A673 (cell line): ENCODE measurements at places on chromosomes 16 and 17. TPM values are rescaled to one million over a fixed set of nuclear protein-coding genes. Genes with fewer than 3 reads are reported as not detected.

- no peak for DNase-seq
- no peaks in the 10 kb centered on the region for H3K27me3 ChIP-seq
- H3K27ac ChIP-seq: no peak overlapping the region
- H3K4me1 ChIP-seq: no peaks in the 10 kb centered on the region
Observed at GRCh38 chr16:11038777-11039176, 94.4 kb downstream of the CLEC16A start.

Gene CA10
- not detected in 2 replicates for total RNA-seq

- H3K36me3 ChIP-seq: no peaks in the 10 kb centered on the region
- H3K27ac ChIP-seq: no peak overlapping the region
- no peaks in the 10 kb centered on the region for H3K27me3 ChIP-seq
- no peak for DNase-seq
- H3K4me1 ChIP-seq: no peaks in the 10 kb centered on the region
- no peak overlapping the region for H3K4me3 ChIP-seq
Observed at GRCh38 chr17:36877771-36878170, 59.5 kb upstream of the LHX1 start.

Gene PMFBP1
- 0.42 and 1.2 TPM in 2 replicates for total RNA-seq

DNA sequence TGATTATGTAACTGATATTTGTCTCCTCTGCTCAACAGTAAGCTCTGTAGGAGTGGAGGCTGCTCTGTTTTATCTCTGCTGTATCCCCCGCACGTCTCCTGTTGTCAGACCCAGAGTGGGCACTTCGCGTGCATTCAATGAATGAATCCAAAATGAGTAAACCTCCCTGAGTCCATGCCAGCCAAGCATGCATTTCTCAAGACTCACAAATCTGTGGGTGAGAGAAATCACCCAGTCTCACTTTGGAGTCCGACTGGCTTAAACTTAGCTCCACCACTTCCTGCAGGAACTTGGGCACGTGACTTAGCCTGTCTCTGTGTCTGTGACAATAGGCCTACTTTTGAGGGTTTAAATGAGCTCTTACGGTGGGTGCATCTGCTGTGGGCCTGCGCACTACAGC is 3.7 kb downstream of the PNPO start:
- no peaks in the 10 kb centered on the region for H3K36me3 ChIP-seq
- no peak overlapping the region for H3K27ac ChIP-seq
- DNase-seq: no peak
- H3K4me3 ChIP-seq: no peak overlapping the region
- peaks cover 10% of the 10 kb centered on the region for H3K4me1 ChIP-seq
- no peaks in the 10 kb centered on the region for H3K27me3 ChIP-seq

GRCh38 chr17:74750327-74751069 is 2.1 kb downstream of the NHERF1 start:
- H3K27ac ChIP-seq: peak overlapping the region; percentile 52
- DNase-seq: no peak
- H3K4me1 ChIP-seq: peaks cover 6% of the 10 kb centered on the region
- no peaks in the 10 kb centered on the region for H3K27me3 ChIP-seq
- no peaks in the 10 kb centered on the region for H3K36me3 ChIP-seq

Gene PCTP
- 6.4 and 9.8 TPM in 2 replicates for total RNA-seq

Gene MFAP4
- 60.9 and 92.7 TPM in 2 replicates for total RNA-seq

Gene MYH3
- total RNA-seq: 2.1 and 3.2 TPM in 2 replicates

Gene KRT27
- total RNA-seq: not detected in 2 replicates

Gene TPSG1
- not detected in 2 replicates for total RNA-seq

GRCh38 chr17:8665684-8666083 is 35.2 kb upstream of the MYH10 start:
- H3K27me3 ChIP-seq: no peaks in the 10 kb centered on the region
- no peak for DNase-seq
- H3K36me3 ChIP-seq: no peaks in the 10 kb centered on the region
- H3K27ac ChIP-seq: no peak overlapping the region

Gene KCNG4
- total RNA-seq: not detected in 2 replicates

DNA sequence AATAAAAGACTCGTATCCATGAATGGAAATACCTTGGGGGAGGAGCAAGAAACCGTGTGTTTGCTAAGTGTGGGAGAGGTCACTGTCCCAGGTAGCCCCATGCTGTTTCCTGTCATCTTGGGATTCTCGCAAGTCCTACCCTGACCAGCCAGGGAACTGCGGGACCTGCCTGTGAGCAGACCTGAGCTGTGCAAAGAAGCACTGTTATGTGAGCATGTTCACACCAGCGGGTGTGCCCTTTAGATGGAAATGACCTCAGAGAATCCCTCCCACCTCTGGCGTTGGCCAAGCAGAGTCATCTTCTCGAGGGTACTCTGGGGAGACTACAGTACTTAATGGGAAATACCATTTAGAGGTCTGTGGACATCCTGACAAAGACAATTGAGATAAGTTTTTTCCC is 127.0 kb upstream of the MON1B start:
- no peak overlapping the region for H3K27ac ChIP-seq
- H3K4me3 ChIP-seq: no peak overlapping the region
- no peaks in the 10 kb centered on the region for H3K4me1 ChIP-seq
- H3K27me3 ChIP-seq: peaks cover 8% of the 10 kb centered on the region
- H3K36me3 ChIP-seq: no peaks in the 10 kb centered on the region
- no peak for DNase-seq

DNA sequence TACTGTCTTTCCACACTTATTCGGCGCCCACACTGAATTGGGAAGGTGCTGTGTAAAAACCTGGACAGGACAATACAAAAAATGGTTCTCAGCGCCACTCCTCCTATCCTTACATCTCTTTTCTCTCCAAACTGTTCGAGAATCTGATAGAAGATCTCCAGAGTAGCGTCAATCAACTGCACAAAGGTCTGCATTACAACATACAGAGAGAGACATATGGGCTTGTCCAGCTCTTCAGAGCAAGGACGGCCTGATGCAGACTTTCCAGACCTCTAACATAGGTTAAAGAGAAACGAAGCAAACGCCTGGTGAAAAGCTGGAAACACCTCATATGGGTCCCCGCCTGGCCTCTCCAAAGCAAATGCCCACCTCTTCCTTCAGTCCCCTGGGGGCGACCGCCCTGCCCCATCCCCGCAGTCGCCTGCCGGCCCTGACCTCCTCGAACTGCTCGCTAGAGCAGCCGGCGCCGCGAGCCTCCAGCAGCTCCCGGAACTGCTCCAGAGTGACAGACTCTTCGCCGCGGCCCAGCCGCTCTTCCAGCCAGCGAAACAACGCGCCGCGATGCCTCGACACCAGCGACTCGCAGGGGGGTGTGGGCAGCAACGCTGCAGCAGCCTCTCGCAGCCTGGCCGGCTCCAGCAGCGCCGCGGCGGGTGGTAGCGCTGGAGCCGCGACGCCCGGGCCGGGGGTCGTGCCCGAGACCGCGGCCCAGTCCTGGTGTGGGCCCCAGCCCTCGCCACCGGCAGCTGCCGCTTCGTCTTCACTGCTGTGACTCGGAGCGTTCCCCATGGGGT is 526 bp downstream of the ZZEF1 start:
- peak; percentile 38 for DNase-seq
- peak overlapping the region; percentile 99 for H3K27ac ChIP-seq
- no peaks in the 10 kb centered on the region for H3K36me3 ChIP-seq
- H3K27me3 ChIP-seq: no peaks in the 10 kb centered on the region
- H3K4me3 ChIP-seq: peak overlapping the region; percentile 99

DNA sequence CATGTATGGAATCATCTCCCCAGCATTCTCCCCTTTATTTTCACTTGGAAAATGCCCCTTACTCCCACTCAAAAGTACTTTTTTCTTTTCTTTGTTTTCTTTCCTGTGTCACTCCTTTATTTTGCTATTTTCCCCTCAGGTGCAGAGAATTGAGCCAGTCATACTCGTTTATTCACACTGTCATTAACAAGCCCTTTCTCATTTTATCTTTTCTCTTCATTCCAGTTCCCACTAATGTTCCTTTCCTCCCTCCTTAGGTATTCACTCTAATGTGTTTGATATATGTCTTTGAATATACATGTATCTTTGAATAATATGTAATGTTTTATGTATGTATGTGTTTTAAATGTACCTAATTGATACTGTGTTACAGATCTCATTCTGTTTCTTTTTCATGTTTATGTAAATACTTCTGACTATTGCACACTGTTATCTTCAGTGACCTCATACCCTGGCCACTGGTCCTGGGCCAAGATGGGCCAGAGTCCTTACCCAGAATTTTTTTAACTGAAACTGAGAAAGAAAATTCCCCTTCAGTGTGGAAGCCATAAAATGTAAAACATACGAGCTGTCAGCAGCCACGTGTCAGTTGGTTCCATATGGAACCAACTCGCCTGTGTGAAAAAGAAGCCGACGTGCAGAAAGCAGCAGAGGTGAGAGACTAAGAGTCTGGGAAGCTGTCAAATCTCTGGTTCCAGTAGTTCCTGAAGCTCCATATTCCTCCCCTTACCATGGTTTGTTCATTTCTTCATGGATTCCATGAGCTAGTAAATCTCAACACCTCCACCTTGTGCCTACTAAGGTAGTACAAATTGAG is 5.8 kb downstream of the SRR start:
- no peak overlapping the region for H3K4me3 ChIP-seq
- no peak overlapping the region for H3K27ac ChIP-seq
- H3K4me1 ChIP-seq: no peaks in the 10 kb centered on the region

DNA sequence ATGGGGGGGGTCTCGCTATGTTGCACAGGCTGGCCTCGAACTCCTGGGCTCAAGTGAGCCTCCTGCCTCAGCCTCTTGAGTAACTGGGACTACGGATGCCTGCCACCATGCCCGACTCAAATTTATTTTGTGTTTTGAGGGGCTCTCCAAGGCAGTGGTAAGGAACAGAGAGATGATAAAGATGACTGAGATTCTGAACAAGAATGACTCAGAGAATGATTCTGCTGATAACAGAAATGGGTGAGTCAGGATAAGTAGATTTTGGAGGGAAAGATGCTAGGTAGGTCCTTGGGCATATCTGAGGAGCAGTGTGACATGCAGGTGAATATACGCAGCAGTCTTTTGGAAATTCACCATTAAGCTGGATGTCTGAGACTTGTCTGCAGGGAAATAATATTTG is 2.6 kb downstream of the TMEM220 start:
- H3K4me1 ChIP-seq: peaks cover 11% of the 10 kb centered on the region
- no peak overlapping the region for H3K4me3 ChIP-seq
- H3K36me3 ChIP-seq: no peaks in the 10 kb centered on the region

- H3K4me3 ChIP-seq: no peak overlapping the region
- no peak for DNase-seq
- peaks cover 44% of the 10 kb centered on the region for H3K36me3 ChIP-seq
Observed at GRCh38 chr16:50338371-50339231, 30.2 kb downstream of the BRD7 start.

- no peak for DNase-seq
- no peak overlapping the region for H3K27ac ChIP-seq
- no peaks in the 10 kb centered on the region for H3K27me3 ChIP-seq
- no peaks in the 10 kb centered on the region for H3K36me3 ChIP-seq
Observed at GRCh38 chr17:38535886-38536285, 69.9 kb downstream of the SRCIN1 start.

GRCh38 chr17:10013365-10014112 is 108.5 kb upstream of the RCVRN start:
- no peaks in the 10 kb centered on the region for H3K27me3 ChIP-seq
- H3K4me1 ChIP-seq: no peaks in the 10 kb centered on the region
- DNase-seq: no peak
- no peak overlapping the region for H3K27ac ChIP-seq

GRCh38 chr16:62029947-62030346 is 6.3 kb downstream of the CDH8 start:
- H3K4me3 ChIP-seq: no peak overlapping the region
- no peak for DNase-seq
- H3K4me1 ChIP-seq: peaks cover 43% of the 10 kb centered on the region
- no peaks in the 10 kb centered on the region for H3K27me3 ChIP-seq

Gene KRT33A
- not detected in 2 replicates for total RNA-seq

Gene CIITA
- not detected in 2 replicates for total RNA-seq

DNA sequence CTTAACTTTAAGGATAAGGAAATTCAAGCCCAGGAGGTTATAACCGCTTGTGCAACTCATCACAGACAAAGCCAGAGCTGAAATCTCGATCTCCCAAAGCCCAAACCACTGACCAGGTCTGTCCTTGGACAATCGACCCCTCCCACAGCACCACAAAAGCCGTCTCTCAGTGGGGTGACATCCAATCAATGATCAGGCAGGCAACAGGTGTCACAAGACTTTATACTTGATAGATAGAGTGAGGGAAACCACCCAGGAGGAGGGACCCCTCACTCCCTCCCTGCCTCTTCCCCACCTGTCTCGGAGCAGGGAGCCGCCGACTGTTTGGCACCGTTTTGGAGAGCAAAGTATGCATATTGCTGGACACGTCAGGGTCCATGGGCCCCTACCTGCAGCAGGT is 14.5 kb upstream of the SDR42E2 start:
- no peak overlapping the region for H3K4me3 ChIP-seq
- no peak for DNase-seq
- no peak overlapping the region for H3K27ac ChIP-seq
- no peaks in the 10 kb centered on the region for H3K36me3 ChIP-seq

- H3K27ac ChIP-seq: no peak overlapping the region
- H3K4me3 ChIP-seq: no peak overlapping the region
- no peaks in the 10 kb centered on the region for H3K27me3 ChIP-seq
- no peak for DNase-seq
- no peaks in the 10 kb centered on the region for H3K36me3 ChIP-seq
Observed at GRCh38 chr17:66612993-66613392, 221.9 kb upstream of the CACNG5 start.

Gene PTGES3L
- 0.64 and 1.1 TPM in 2 replicates for total RNA-seq

Gene CNTD1
- not detected in 2 replicates for total RNA-seq

DNA sequence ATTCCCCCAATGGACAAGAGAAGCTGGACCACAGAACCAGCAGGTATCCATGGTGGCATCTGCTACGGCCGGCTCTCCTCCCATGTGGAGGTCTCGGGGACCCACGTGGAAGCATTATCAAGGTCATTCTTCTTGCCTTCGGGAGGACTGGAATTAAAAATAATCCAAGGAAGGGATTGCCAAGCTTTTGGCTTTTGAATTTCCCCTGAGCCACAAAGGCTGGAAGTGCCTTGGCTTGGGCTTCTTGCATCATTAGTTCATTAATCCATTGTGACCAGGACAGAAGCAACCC is 16.1 kb downstream of the NAGPA start:
- no peaks in the 10 kb centered on the region for H3K36me3 ChIP-seq
- no peak for DNase-seq

GRCh38 chr17:43308999-43309398 is 75.2 kb upstream of the RNU2-1 start:
- no peak for DNase-seq
- no peak overlapping the region for H3K27ac ChIP-seq
- no peaks in the 10 kb centered on the region for H3K36me3 ChIP-seq
- H3K4me3 ChIP-seq: no peak overlapping the region
- no peaks in the 10 kb centered on the region for H3K4me1 ChIP-seq

DNA sequence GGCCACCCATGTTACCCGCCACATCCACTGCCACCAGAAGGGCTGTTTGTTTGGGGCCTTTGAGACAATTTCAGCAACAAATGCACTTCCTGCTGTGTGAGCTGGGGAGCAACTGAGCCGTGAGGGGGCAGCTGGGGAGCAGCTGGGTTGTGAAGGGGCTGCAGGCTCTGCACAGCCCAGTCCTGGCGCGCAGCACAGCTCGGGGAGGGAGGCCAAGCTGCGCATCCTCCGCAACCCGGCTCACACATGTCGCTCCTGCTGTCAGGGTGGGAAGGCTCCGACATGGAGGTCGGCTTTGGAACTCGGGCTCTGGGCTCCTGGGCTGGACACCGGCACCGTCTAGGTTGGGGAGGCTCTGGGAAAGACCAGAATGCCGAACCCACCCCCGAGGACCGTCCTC is 53.6 kb downstream of the CBFA2T3 start:
- DNase-seq: no peak
- peaks cover 57% of the 10 kb centered on the region for H3K4me1 ChIP-seq
- H3K27ac ChIP-seq: no peak overlapping the region
